T-helper 17 cell (primary cell): ENCODE measurements at places on chromosomes 11 and 22. TPM values are rescaled to one million over a fixed set of nuclear protein-coding genes. Genes with fewer than 3 reads are reported as not detected.

DNA sequence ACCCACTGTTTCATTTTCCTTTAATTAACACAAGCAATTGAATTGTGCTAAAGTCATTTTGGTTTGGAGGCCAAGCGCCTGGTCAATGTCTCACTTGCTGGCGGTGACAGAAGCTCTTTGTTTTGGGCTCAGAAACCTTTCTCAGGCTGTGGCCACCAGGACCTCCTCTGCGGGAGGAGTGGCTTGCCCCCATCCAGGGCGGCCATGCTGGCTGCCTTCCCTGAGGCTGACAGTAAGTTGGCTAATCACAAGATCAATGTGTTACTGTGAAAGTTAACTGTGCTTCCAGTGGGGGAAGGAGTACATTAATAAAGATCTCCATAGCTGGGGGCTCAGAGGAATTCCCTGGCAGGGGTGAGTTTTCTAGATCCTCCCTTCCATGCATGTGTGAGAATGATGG lies 1074.5 kb downstream of the NTM start:
- DNase-seq = no peak

DNA sequence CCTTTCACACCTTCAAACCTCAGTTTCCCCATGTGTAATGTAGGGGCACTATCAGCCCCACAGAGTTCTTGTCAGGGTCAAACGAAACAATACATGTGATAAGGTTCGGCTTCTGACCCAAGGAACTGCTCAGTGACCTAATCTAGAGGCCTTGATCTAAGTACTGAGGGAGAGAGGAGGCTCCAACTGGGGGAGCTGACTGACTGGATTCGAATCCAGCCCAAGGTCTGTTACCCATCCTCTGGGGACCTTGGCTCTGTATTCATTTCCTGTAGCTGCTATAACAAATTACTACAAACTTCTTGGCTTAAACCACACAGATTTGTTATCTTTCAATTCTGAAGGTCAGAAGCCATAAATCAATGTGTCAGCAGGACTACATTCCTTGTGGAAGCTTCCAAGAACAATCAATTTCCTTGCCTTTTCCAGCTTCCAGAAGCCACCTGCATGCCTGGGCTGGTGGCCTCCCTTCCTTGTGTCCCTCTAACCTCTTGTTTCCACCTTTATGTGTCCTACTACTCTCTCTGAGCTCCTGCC lies 10.7 kb upstream of the ANAPC15 start:
- DNase-seq = no peak

DNA sequence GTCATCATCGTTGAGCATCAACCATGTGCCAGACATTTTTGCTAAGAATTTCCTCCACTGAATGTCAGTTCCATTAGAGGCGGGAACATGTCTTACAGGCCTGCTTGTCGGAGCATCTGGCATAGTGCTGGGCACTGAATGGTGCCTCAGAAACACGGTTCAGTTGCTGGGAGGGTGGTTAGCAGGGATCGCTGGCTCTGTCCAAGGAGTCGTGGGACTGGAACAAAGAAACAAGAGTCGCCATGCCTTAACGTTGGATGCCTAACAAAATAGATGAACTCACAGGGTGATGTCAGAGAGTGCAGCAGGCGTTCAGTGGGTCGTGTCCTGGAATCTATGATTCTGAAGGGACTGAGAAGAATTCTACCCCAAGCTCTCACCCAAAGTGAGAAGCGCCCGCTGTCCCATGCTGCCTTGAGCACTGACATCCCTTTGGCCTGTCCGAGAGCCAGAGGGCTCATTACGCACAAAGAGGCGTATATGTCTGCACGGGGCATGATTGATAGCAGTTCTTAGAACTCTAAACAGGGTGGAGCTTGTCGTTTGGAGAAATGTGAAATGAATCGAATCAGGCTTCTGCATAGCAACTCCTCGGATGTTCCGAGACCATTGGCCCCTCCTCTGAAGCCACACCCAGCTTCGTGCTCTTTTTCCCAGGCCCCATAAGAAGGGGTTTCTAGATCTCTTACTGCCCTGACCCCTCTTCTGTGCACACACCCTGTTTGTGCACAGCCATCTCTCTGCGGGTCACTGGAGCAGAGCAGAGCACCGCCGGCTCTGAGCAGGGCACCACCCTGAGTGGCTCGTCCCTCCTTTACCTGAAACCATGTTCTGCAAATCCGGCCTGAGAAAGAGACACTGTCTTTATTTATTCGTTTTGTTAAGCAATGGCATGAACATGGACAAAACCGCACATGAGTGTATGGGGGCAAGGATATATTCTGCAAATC lies 113.1 kb upstream of the B3GAT1 start:
- DNase-seq = no peak

OR52N1 gene
- not detected for total RNA-seq
